Type B pancreatic cell (in vitro differentiated cells): ENCODE measurements at places on chromosomes 7 and 10. TPM values are rescaled to one million over a fixed set of nuclear protein-coding genes. Genes with fewer than 3 reads are reported as not detected.

DNA sequence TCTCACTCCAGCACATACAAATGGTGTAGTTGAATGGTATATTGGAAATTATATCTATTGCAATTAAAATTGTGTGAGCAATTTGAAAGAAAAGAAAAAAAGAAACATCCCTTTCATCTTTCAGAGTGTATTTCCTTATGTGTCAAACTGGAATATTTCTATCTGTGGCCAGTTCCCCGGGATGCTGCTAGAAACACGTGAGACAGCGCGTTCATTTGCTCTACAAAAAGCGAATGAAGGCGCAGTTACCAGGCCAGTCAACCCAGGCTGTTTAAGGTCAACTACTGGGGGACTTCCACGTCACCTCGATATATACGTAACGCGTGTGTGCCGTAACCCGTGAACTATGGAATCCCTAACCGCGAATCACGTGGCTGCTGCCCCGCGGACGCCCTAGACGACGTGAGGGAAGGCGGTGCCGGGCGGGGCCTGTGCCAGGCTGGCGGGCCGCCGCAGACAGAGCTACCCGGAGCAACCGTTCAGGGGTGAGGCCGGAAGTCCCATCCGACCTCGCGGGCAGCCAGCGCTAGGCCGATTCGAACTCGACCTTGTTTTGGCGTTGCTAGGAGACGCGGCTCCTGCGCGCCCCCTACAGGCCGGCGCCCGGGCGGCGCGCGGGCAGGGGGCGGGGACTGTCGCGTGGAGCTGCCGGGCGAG is 1.1 kb upstream of the ARL4A start:
- H3K27me3 ChIP-seq = no peaks in the 10 kb centered on the region
- peak overlapping the region; percentile 95 for H3K4me3 ChIP-seq
- H3K27ac ChIP-seq = peak overlapping the region; percentile 82
- peaks cover 26% of the 10 kb centered on the region for H3K4me1 ChIP-seq
- no peaks in the 10 kb centered on the region for H3K36me3 ChIP-seq
- peak; percentile 96 for DNase-seq

DNA sequence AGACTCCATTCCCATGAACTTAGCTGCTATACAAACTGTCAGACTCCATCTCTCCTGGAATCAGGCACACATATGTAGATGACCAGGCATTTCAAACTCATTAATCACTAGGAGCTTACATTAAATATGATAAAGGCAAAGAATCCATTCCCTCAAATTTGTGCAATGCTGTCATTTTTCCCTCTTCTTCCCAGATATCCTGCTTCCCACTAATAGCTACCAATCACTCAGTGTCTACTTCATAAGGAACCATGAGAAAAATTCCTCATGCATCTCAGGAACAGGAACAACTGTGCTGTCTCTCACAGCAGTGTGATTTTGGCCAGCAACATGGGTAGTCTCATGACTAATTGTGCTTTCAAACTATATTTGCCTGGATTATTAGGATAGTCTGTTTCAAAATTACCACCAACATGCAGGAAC is 133.9 kb downstream of the DKK1 start:
- H3K4me1 ChIP-seq = peaks cover 20% of the 10 kb centered on the region
- H3K4me3 ChIP-seq = no peak overlapping the region
- H3K27me3 ChIP-seq = peaks cover 3% of the 10 kb centered on the region
- DNase-seq = no peak

DNA sequence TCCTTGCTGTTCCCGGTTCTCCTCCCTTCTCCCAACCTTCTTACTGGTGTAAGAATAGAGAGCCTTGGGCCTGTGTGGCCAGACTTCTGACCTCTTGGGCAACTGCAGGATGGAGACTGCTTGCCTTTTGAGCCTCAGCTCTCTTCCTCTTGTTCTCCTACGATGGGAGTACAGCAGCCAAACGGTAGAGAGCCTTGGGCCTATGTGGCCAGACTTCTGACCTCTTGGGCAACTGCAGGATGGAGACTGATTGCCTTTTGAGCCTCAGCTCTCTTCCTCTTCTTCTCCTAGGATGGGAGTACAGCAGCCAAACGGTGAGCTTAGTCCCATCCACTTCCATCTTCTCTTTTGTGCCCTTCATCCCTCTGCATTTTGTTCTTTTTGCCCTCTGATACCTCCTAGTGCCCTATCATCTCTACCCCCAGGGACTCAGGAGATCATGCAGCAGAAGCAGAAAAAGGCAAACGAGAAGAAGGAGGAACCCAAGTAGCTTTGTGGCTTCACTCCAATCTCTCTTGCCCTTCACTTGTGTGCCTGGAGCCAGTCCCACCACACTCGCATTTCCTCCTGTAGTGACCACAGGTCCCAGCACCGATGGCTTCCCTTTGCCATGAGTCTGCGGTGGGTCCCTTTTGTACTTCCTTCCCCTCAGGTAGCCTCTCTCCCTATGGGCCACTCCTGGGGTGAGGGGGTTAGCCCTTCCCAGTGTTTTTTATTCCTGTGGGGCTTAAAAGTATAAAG is 15.3 kb downstream of the SLC25A13 start:
- no peak for DNase-seq
- H3K27ac ChIP-seq = no peak overlapping the region
- H3K4me3 ChIP-seq = no peak overlapping the region
- no peaks in the 10 kb centered on the region for H3K27me3 ChIP-seq

DNA sequence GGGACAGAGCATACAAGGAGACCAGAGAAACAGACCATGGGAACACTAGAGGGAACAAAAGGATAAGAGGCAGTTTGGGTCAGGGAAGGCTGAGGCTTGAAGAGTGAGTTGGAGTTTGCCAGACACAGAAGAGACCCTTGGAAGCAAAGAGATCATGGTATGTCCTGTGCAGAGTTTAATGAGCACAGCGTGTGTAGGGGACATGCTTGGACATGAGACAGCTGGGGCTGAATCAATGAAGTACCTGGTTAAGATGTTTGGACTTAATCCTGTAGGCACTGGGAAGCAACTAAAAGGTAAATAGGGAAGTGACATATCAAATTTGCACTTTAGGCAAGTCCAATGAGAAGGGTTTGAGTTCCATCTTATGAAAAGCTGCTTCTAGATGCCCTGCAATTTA is 79.6 kb downstream of the KIAA1217 start:
- no peaks in the 10 kb centered on the region for H3K27me3 ChIP-seq
- no peak overlapping the region for H3K4me3 ChIP-seq
- H3K27ac ChIP-seq = peak overlapping the region; percentile 21
- DNase-seq = no peak
- H3K36me3 ChIP-seq = peaks cover 52% of the 10 kb centered on the region
- peaks cover 26% of the 10 kb centered on the region for H3K4me1 ChIP-seq

DNA sequence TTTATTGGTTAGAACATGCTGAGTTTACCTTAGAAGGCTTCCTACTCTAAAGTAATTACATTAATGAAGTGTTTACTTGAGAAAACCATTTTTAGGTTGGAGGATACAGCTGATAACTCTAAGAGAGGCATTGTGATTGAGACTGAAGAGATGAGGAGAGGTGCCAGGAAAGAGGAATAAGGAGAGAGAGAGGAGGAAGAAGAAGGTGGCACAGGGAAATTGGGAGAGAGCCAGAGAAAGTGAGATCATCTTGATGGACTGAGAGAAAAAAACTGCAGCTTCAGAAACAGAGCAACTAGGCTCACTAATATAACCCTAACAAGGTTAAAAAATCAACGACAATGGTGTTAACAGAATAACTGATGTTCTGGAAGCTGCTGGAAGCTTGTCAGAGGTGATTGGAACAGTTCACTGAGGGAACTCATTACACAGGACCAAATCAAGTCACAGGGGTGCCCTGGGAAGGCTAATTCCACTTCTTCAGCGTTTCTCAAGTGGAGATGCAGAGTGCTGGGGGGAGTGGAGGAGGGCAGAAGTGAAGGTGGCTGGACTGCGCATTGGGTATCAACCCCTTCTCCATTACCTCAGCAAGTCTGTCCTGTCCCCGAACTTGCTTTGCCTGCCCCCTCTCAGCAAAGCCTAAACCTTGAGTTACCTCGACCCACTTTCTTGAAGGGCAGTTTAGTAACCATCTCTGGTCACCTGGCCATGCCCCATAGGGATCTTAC is 6.9 kb upstream of the SORBS1 start:
- H3K36me3 ChIP-seq = no peaks in the 10 kb centered on the region
- no peak for DNase-seq
- peaks cover 23% of the 10 kb centered on the region for H3K4me1 ChIP-seq
- H3K27me3 ChIP-seq = no peaks in the 10 kb centered on the region
- H3K27ac ChIP-seq = no peak overlapping the region

- H3K36me3 ChIP-seq = peaks cover 33% of the 10 kb centered on the region
- DNase-seq = no peak
- H3K4me3 ChIP-seq = no peak overlapping the region
Measured at GRCh38 chr7:20385126-20385525, 54.4 kb downstream of the ITGB8 start.

- no peaks in the 10 kb centered on the region for H3K36me3 ChIP-seq
- H3K27ac ChIP-seq = no peak overlapping the region
- DNase-seq = no peak
- H3K4me3 ChIP-seq = no peak overlapping the region
Measured at GRCh38 chr10:3832022-3832786, 47.2 kb upstream of the KLF6 start.

GRCh38 chr7:121966276-121966934 is 93.4 kb downstream of the PTPRZ1 start:
- no peak for DNase-seq
- H3K27me3 ChIP-seq = no peaks in the 10 kb centered on the region
- H3K36me3 ChIP-seq = no peaks in the 10 kb centered on the region
- H3K4me3 ChIP-seq = no peak overlapping the region

- H3K27me3 ChIP-seq = peaks cover 2% of the 10 kb centered on the region
- no peak for DNase-seq
- H3K36me3 ChIP-seq = no peaks in the 10 kb centered on the region
- no peak overlapping the region for H3K27ac ChIP-seq
Measured at GRCh38 chr7:67662804-67663203, 666.2 kb downstream of the TYW1 start.

GRCh38 chr7:141003172-141004065 is 11.3 kb downstream of the MRPS33 start:
- DNase-seq = no peak
- no peak overlapping the region for H3K27ac ChIP-seq
- H3K27me3 ChIP-seq = peaks cover 9% of the 10 kb centered on the region

DNA sequence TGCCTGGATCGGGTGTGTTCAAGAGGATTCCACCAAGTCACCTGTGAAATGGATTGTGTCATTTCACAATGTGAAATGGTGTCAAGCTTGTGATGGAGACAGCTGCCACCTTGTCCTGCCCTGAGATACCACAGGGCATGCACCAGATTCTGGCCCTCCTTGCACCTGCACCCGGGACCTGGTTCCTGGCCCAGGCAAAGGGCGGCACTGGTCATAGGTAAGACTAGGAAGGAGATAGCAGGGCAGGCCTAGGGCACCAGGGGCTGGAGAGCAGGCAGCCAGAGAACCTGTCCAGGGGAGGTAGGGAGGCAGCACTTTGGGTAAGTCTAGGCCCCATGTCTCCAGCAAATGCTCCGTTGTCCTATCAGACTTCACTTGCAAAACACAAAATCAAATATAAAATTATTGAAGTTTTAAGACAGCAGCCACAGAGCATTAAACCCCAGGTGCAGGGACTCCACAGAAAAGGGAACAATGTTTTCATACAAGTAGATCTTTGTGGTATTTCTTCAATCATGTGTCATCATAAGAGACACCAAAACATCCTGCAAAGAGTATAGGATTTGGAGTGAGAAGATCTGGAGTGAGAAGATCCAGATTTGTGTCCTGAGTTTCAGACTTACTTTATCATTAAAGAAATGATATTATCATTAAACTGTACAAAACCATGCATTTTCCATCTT is 22.7 kb upstream of the ZNF800 start:
- no peaks in the 10 kb centered on the region for H3K36me3 ChIP-seq
- no peaks in the 10 kb centered on the region for H3K27me3 ChIP-seq
- H3K4me3 ChIP-seq = no peak overlapping the region
- DNase-seq = no peak
- H3K4me1 ChIP-seq = no peaks in the 10 kb centered on the region
- no peak overlapping the region for H3K27ac ChIP-seq

DNA sequence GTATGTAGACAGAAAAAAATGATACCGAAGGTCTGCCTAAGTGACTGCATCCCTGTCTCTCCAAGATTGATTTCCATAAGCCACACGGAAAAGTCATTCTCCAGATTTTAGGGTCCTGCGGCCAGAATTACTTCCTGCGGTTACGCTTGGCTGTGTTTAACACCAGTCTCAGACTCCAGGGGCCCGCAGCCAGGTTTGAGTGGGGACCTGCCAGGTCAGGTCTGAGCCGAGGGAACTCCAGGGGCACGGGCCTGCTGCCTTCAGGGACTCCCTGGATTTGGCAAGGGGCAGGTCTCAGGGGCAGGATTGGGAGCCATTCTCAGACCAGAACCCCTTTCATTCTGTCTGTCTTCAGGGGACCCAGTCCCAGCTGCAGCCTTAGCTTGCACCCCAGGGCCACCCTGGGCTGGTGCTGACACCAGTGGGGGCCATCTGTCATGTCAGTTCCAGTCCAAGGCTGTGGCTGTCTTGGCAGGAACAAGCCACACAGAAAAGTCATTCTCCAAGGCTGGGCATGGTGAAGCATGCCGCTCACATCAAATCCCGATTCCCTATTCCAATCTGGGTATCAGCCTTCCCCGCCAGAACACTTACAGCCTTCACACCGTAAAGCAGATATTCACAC is 39.0 kb downstream of the TMEM120A start:
- no peaks in the 10 kb centered on the region for H3K27me3 ChIP-seq
- peaks cover 12% of the 10 kb centered on the region for H3K4me1 ChIP-seq
- peaks cover 20% of the 10 kb centered on the region for H3K36me3 ChIP-seq
- no peak for DNase-seq
- H3K27ac ChIP-seq = peak overlapping the region; percentile 99
- H3K4me3 ChIP-seq = no peak overlapping the region

DNA sequence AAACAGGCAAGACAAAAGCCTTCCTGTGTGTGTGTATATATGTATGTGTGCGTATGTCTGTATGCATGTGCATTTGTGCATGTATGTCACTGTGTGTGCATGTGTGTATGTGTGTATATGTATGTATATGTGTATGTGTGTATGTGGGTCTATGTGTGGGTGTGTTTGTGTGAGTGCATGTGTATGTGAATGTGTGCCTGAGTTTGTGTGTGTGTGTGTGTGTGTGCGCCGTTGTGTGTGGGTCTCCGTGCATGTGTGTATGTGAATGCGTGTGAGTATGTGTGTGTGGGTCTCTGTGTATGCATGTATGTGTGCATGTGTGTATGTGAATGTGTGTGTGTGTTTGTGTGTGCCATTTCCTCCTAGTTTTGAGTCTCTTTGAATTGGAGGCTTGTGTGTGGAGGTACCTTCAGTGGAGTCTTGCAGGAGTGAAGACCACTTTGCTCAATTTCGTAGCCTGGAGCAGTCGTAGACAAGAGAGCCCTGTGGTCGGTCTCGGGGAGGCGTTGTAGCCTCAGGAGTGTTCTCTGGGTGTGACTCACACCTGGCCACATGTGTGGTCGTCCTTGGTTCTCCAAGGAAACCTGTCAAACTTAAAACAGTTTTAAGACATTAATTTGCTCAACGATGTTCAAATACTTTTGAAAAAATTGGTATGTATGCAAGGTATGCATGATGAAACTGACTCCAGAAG is 28.1 kb downstream of the INPP5A start:
- H3K27ac ChIP-seq = no peak overlapping the region
- H3K4me3 ChIP-seq = no peak overlapping the region
- no peaks in the 10 kb centered on the region for H3K36me3 ChIP-seq

- H3K4me3 ChIP-seq = no peak overlapping the region
- H3K36me3 ChIP-seq = no peaks in the 10 kb centered on the region
- H3K27ac ChIP-seq = no peak overlapping the region
- peaks cover 37% of the 10 kb centered on the region for H3K4me1 ChIP-seq
- peaks cover 8% of the 10 kb centered on the region for H3K27me3 ChIP-seq
Measured at GRCh38 chr7:33792547-33793105, 112.7 kb upstream of the BMPER start.

GRCh38 chr10:104577861-104578521 is 63.1 kb upstream of the SORCS3 start:
- peaks cover 3% of the 10 kb centered on the region for H3K36me3 ChIP-seq
- peaks cover 41% of the 10 kb centered on the region for H3K27me3 ChIP-seq
- H3K4me1 ChIP-seq = peaks cover 6% of the 10 kb centered on the region

Gene AKR1E2
- 4.7 and 6.6 TPM in 2 replicates for total RNA-seq

Gene CALCR
- 0.10 and 0.12 TPM in 2 replicates for total RNA-seq

Gene SORBS1
- 28.2 and 31.4 TPM in 2 replicates for total RNA-seq

Gene RADIL
- total RNA-seq = 0.93 and 11.8 TPM in 2 replicates

Gene SAP25
- total RNA-seq = 3.1 and 5.6 TPM in 2 replicates

Gene ANKRD1
- total RNA-seq = 2.1 and 3.3 TPM in 2 replicates
